ENCODE measurements at places on chromosomes 6 and 20.

GRCh38 chr20:56409956-56410355 lies 2.1 kb upstream of the CASS4 start:
- DNase-seq, result no peak

DNA sequence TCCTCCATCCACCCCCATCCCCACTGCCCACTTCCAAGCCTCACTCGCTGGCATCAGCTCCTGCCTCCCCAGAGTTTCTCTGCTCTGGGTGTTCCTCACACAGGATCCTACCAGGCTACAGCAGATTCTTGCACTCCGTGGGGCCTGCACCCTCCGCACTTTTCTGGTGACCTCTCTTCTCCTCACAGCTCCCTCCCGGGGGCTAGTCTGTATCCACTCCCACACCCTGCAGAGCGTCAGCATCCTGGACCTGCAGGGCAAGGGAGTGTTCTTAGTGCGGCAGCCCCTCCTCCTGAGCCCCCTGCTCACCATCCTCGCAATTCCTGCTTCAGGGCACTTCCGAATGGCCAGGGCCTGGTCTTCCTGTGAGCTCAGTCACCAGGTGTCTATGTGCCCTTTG lies 224.2 kb downstream of the DLL1 start:
- DNase-seq, result no peak

GRCh38 chr6:115363379-115363778 lies 697.3 kb downstream of the FRK start:
- no peak for DNase-seq

DNA sequence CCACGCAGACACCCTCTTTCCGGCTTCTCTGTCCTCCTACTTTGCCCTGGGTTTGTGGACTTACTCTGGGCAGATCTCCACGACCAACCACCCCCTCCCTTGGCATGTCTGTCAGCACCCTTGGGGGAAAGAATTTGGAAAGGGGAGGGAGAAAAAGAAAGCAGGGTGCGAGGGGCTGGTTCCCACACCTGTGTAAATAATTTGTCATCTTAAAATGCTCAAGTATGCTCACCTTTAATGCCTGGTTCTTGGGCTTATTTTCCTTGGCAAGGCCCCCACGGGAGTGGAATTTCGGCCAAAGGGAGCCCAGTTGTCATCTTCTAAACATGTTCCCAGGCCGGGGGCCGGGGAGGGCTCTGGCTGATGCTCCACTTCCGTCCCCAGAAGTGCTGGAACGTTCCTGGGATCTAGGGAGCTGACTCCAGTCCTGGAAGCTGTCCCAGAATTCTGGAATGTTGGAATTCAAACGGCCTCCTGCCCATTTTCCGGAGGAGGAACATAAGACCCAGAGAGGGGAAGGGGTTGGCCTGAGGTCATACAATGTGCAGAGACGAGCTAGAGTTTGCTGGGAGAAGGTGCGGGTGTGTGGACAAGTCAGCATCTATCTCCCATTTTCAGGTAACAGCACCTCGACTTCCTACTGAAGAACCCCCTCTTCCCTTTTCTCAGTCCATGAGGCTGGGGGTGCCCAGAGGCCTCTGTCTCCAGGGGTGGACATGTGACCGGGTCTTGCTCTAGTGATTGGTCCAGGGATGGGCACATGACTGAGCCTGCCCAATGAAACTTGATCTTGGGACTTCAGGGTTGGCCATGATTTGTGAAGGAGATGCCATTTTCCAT lies 122.3 kb downstream of the CEBPB start:
- DNase-seq, result no peak

- DNase-seq, result no peak
These were observed 17.4 kb downstream of the COL20A1 start for GRCh38 chr20:63310265-63310991.

GRCh38 chr6:54248994-54249393 lies 59.2 kb upstream of the TINAG start:
- DNase-seq, result no peak

- no peak for DNase-seq
These were observed 87.4 kb upstream of the SOX4 start for GRCh38 chr6:21506126-21506525.

- no peak for DNase-seq
These were observed 92.0 kb upstream of the TMEM181 start for GRCh38 chr6:158467923-158468322.

GRCh38 chr6:3290931-3291211 lies 32.1 kb downstream of the PSMG4 start:
- no peak for DNase-seq

GRCh38 chr6:137728386-137729349 lies 138.4 kb upstream of the TNFAIP3 start:
- no peak for DNase-seq

DNA sequence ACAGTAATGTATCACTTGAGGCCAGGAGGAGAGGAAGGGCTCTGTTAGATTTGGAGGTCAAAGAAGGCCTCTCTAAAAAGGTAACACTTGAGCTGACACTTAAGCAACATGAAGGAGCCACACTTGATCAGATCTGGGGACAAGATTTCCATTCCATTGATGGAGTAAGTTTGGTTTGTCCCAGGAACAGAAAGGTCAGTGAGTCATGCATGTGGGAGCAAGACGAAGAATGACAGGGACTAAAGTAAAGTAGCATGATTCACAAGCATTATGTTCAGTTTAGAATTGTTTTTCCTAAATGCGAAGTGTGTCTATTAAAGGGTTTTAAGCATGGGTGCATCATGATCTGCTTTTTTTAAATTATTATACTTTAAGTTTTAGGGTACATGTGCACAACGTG lies 47.4 kb downstream of the COL21A1 start:
- no peak for DNase-seq

DNA sequence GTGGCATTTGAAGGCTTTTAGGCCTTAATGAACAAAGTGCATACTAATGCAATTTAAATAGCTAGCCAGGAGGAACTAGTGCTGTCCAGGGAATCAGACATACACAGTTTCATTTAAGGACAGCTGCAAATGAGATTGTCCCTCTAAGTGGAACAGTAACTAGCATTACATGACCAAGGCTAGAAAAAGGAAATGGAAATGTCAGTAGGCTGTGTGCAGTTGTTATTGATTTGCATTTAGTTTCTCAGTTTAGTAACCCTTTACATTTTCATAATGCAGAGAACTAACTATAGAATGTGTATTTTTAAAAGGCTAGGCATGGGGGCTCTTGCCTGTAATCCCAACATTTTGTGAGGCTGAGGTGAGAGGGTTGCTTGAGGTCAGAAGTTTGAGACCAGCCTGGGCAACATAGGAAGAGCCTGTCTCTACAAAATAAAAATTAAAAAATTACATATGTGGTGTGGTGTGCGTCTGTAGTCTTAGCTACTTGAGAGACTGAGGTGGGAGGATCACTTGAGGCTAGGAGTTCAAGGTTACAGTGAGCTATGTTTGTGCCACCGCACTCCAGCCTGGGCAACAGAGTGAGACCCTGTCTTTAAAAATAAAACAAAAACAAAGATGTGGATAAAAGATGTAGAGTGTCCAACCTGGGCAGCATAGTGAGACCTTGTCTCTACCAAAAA lies 468.0 kb downstream of the UTRN start:
- DNase-seq, result no peak

- DNase-seq, result no peak
These were observed 229.8 kb downstream of the NKAIN2 start for GRCh38 chr6:124033501-124033900.

- no peak for DNase-seq
These were observed 36.5 kb downstream of the JARID2 start for GRCh38 chr6:15282334-15282733.

GRCh38 chr6:17421406-17421805 lies 28.0 kb downstream of the CAP2 start:
- no peak for DNase-seq

DNA sequence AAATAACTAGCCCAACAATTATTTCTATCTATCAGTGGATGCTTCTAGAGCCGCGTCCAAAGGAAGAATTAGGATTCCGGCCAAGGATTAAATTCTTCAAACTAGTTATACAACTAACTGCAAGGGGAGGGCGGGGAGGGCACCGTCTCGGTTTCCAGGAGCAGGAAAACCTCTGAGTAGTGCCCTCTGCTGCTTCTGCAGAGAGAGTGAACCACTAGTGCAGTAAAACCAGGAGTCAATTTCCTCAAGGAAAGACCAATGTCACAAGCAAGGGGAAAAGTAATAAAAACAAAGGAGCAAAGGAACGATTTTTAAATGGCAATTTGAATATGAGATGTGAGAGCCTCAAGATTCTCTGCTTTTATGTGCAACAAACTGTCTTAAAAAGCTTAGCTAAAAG lies 16.5 kb upstream of the UBE2J1 start:
- no peak for DNase-seq

DNA sequence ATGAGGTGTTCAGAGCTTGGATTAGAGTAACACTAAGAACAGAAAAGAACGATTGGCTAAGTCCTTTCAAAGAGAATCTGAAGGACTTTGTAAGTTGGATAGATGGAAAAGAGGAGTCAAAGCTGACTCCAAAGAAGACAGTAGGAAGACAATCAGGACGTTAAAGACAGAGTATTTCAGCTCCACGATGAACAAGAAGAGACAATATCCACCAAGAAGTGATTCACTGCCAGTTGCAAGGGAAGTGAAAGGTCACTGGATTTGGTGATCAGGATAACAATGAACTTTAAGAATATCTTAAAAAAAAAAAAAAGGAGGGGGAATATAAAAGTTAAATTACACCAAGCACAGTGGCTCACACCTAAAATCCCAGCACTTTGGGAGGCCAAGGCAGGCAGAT lies 17.9 kb downstream of the REPS1 start:
- no peak for DNase-seq

DNA sequence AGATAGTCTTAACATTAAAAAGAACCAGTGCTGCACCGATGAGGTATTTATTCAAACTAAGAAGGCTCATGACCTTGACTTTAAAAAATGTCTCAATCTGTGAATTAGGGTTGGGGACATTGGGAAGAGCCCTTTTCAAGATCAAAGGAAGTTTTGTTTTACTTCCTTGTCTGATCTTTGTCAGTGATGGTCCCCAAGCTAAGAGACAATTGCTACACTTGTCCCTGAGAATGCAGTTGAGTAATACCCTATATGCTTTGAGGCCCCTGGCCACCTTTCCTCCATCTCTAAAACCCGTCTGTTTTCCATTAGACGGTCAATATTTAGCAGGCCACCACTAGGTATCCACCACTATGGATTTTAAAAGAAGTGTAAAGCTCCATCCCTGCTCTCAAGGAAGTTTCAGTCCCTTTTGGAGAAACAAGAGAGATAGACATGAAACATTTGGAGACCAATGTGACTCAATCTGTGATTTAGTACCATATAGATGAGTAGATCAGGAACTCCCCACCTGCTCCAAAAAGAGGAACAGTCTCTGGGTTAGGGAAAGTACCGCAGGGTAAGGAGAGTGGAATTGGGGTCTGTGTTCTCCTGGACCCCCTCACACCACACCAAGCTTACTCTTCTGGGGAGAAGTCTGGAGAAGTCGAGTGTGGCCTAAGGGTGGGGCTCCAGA lies 99.1 kb upstream of the ISM1 start:
- DNase-seq, result no peak

Measured in stimulated activated CD4-positive, alpha-beta T cell treated with anti-CD3 and anti-CD28 coated beads, Interleukin-12 subunit alpha, Interleukin-12 subunit beta, amount 100 ng/mL, for 4 hours (primary cell).